ENCODE measurements at places on chromosomes 4 and X.

DNA sequence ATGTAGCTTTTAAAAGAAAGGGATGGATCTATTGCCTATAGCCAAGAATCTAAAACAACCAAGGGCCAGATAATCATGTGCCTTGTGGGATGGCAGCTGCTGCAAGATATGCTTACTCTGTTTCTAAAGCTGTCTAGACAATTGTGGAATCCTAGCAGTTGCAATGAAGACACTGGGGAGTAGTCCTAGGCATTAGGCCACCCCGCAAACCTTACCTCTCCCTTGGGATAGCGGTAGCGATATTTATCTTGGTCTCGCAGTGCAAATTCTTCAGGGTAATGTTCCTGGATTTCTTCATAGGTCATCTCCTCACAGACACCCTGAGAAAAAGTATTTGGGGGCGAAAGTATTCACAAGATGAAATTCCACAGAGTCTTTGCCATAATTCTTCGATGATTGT, 24.6 kb downstream of the TRO start:
- DNase-seq, result no peak

- no peak for DNase-seq
Measured at GRCh38 chr4:178599521-178599920, 1157.3 kb upstream of the AGA start.

DNA sequence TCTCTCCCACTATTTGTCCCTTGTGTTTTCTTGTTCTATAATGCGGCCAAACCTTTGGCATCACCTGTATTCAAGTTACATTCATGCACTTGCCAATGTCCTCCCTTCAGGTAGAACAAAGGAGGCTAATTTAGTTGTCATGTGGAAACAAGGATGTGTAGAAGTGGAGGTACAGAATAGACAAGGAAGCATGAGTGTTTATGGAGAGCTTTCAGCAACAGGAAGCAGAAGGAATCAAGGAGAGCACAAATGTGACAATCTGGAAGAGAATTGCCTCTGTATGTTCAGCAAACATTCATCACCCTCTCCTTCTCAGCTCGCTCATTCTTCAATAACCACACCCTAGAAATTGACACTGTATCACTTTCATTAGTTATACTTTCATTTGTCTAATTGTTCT, 103.4 kb downstream of the SLC7A11 start:
- DNase-seq, result no peak

- peak; percentile 46 for DNase-seq
Measured at GRCh38 chr4:142615324-142615665, 230.8 kb downstream of the INPP4B start.

- DNase-seq, result peak; percentile 27
Measured at GRCh38 chr4:142278171-142278570, 567.9 kb downstream of the INPP4B start.

GRCh38 chrX:22652596-22652995, 347.2 kb upstream of the DDX53 start:
- peak; percentile 43 for DNase-seq

DNA sequence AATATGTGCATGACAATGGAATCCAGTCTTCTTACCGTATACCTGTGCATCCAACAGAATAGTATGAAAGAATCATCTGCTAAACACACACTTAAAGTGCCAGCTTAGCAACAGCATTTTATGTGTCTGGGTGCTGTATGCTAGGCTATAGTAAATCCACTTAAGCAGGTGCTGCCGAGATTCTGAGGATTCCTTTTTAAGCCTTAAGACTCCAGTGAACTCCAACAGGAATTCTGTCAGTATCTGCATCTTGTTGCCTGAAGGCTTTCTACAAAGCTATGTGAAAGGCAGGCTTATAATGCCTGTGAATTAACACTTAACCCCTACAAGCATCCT, 1076.4 kb upstream of the PABPC4L start:
- DNase-seq, result no peak

DNA sequence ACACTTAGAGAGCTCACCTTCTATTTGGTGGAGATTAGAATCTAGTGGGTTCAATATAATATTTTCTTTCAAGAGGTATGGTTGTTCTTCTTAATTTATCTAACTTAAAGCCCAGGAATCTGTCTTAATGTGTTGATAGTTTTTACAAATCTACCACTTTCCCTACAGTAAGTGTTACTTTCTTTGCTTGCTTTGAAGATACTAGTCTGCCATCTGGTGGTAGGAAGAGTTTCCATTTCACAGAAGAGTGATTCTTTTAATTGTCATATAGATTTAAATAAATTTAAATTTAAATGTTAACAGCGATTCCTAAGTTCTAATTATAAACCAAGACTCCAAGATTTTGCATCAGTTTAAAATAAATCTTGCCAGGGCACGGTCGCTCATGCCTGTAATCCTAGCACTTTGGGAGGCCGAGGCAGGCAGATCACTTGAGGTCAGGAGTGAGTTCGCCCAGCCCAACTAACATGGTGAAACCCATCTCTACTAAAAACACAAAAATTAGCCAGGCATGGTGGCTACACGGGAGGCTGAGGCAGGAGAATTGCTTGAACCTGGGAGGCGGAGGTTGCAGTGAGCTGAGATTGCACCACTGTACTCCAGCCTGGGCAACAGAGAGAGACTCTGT, 43.5 kb downstream of the NUDT9 start:
- peak; percentile 65 for DNase-seq

GRCh38 chr4:56227301-56227835, 159.9 kb downstream of the AASDH start:
- DNase-seq, result no peak

DNA sequence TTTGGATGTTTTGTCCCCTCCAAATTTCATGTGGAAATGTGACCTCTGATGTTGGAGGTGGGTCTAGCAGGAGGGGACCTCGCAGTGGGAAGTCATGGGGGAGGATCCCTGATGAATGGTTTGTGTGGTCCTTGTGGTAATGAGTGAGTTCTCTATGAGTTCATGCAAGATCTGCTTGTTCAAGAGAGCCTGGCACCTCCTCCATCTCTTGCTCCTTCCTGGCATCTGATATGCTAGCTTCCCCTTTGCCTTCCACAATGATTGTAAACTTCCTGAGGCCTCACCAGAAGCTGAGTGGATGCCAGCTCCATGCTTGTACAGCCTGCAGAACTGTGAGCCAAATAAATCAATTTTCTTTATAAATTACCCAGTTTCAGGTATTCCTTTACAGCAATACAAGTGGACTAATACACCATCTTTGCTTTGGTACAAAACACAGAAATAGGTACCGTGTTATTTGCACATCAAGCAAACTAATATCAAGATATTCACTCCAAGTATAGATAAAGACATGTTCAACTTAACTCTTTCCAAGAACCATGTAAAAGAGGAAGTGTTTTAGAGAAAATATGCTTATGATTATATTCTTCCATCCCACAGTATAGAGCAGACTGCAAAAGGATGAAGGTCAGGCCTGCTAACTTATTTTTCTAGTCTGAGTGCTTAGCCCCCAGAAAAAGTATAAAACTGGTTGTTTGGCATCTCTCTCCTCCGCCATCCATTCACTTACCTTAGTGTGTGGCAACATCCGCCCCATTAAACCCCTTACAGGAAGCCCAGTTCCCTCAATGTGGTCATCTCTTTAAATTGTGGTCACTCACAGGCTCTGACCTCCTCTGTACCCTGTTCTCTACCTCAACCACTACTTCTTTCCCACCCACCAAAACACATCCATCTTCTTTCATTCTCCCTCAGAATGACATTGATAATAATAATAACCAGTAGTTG, 6.7 kb downstream of the ARAP2 start:
- DNase-seq, result no peak

GRCh38 chr4:69096111-69096656, at the start of gene UGT2B7:
UGT2B7 (plus strand) TSS chr4:69096474; CDS start chr4:69096521, 47 bp downstream.
- DNase-seq, result no peak

GRCh38 chr4:108834835-108835384, 72.1 kb upstream of the ETNPPL start:
- peak; percentile 63 for DNase-seq

GRCh38 chrX:40652664-40653063, 5.3 kb upstream of the CXorf38 start:
- DNase-seq, result no peak

GRCh38 chr4:129583868-129584267, 487.9 kb downstream of the C4orf33 start:
- no peak for DNase-seq

GRCh38 chr4:82905205-82905604, 4.7 kb downstream of the THAP9 start:
- peak; percentile 76 for DNase-seq

DNA sequence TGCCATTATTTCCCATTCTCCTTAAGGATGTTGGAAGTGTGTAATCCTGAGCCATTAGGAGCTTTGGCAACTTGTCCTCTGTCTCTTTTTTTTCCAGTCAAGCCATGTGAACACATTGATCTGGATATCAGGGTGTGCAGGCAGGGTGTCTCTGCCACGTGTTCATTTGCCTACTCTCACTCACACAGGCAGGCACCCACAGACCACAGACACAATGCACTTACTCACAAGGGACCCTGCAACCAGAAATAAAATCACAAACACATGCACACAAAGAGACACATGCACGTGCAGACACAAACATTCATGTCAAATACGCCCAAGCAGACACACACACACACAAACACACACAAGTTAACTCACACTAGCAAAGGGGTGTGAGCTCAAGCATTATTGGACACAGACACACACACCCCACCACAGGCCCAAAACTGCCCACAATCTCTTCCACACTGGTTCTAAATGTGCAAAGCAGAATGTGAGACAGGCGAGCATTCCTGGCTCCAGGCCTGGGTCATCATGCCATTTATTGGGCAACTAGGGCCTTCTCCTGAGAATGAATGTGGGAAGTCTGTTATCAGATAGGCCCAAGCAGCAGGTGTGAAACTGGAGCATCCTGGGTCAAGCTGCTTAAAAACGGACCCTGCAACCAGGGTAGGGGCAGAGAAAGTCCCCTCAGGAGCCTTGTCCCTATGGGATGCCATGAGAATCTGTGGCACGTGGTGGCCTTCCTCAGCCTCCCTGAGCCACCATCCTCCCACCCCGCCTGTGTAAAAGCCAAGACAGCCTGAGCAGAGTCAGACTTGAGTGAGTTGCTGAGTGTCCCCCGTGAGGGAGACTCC, 63.4 kb downstream of the NBDY start:
- DNase-seq, result no peak

DNA sequence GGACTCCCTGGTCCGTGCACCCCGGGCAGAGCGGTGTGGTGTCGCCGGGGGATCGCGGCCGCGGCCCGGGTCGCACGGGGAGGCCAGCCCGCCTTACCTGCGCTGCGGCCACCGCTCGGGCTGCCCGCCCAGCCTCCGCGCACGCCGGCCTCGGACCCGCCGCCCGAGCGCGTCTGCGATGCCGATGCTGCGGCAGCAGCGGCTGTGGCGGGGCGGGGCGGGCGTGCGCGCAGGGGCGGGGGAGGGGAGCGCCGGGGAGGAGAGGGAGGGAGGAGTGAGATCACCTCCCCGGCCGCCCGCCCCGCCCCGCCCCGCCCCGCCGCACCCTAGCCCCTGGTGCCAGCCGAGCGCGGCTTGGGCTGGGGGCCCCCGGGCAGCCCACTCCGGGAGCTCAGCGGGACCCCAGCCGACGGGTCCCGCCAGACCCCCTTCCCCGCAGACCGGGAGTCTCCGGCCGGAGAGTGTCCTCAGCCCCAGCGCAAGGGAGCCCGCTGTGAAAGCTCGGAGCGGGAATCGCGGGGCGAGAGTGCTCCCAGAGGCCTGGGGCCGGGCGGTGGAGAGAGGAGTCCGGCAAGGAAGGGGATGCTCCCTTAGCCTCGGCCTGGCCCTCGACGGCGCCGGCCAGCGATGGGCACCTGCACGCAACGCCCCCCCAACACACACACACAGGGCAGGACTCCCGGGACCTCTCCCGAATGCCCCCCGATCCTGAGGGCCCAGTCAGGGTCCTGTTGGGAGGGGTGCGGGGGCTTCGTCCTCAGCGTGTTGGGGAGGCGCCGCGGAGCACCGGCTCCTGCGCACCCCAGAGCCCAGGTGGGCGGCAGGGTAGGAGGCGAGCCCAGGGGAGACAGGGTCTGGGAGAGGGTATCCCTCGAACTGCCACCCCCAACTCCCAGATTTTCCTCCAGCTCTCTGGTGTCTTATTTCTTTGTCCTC, at the start of gene L1CAM:
TSS of gene L1CAM (minus strand) at position 206 of the 936 bp plus-strand sequence. CDS start 10,337 bp downstream, outside the sequence.
- no peak for DNase-seq

DNA sequence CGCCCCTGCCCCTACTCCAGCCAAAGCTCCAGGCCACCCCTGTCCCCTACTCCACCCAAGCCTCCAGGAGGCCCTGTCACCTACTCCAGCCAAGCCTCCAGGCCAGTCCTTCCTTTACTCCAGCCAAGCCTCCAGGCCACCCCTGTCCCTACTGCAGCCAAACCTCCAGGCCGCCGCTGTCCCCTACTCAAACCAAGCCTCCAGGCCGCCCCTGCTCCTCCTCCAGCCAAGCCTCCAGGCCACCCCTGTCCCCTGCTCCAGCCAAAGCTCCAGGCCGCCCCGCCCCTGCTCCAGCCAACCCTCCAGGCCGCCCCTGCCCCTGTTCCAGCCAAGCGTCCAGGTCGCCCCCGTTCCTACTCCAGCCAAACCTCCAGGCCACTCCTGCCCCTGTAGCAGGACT, 5.1 kb upstream of the ASMT start:
- DNase-seq, result no peak

- DNase-seq, result no peak
Measured at GRCh38 chrX:37543324-37543723, 28.1 kb upstream of the LANCL3 start.

- peak; percentile 74 for DNase-seq
Measured at GRCh38 chr4:186844059-186844681, 120.5 kb upstream of the FAT1 start.

GRCh38 chr4:55488716-55489115, 58.0 kb downstream of the CLOCK start:
- DNase-seq, result no peak

DNA sequence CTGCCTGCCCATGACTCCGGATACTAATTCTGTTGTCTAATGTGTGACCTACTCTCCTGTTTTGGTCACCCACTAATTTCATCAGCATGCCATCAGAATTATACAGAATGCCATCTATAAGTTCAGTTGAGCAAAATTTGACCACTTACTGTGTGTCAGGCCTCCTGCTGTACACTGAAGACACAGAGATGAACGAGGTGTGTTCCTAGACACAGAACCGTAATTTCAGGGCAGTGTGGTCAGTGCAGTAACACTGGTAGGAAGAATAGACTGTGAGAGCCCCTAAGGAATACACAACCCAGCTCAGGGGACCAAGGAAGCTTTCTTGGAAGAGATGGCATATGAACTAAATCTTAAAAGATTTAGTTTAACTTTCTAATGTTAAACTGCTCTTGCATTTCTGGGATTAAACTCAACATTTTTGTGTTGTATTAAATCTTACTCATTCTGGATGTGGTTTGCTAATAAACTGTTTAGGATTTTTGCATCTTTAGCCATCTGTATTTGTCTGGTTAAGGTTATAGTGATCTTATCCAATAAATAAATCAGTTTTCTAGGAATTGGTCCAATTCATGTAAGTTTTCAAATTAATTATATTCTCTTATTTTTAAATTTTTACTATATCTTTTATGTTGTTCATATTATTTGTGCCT, 34.3 kb downstream of the KANTR start:
- peak; percentile 10 for DNase-seq

- no peak for DNase-seq
Measured at GRCh38 chr4:958696-959337, 14.6 kb downstream of the DGKQ start.

GRCh38 chr4:82293304-82293703, 80.5 kb downstream of the HNRNPD start:
- DNase-seq, result no peak

- no peak for DNase-seq
Measured at GRCh38 chrX:1072637-1073377, 139.6 kb downstream of the CRLF2 start.

- peak; percentile 93 for DNase-seq
Measured at GRCh38 chr4:54277691-54278090, 48.6 kb downstream of the PDGFRA start.

- no peak for DNase-seq
Measured at GRCh38 chr4:88171206-88171605, 12.8 kb upstream of the ABCG2 start.
